ENCODE measurements at places on chromosomes 3 and 15.

GRCh38 chr3:42504334-42505127 lies 2.1 kb downstream of the VIPR1 start:
- no peak for DNase-seq

DNA sequence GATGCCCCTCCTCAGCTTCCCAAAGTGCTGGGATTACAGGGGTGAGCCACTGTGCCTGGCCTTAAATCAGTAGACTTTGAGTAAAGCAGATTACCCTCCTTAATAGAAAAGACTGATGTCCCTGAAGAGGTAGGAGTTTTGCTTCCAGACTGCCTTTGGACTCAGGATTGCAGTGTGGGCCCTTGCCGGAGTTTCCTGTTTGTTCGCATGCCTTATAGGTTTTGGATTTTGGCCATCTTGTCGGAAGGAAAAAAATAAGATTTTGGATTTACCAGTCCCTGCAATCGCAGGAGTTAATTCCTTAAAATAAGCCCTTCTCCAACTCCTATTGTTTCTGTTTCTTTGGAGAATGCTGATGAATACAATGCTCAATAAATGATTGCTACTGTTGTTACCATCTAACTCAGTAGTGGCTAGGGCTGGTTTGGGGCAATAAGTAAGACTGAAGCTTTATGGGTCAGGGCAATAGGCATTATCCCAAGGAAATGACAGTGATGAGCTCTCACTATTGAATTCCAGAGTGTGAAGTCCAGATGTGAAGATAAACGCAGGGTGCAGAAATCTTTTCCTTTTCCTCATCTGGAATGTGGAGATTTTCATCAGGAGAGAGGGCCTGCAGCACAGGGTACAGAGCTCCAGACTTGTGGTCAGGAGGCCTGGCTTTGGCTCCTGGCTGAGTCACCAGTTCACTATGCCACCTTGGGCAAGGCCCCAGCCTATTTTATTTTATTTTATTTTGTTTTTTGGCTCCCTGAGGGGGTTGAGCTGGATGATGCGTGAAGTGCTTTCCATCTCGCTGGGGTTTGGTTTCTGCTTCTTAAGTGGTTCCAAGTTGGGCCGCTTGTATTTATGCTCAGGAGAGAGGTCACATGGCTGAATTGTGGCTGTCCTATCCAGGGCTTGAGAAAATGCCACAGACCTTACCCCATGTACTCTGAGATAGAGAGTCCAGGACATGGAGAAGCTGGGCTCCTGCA lies 25.3 kb downstream of the FOXL2 start:
- DNase-seq: no peak

GRCh38 chr3:25870452-25870851 lies 80.6 kb downstream of the OXSM start:
- DNase-seq: no peak

DNA sequence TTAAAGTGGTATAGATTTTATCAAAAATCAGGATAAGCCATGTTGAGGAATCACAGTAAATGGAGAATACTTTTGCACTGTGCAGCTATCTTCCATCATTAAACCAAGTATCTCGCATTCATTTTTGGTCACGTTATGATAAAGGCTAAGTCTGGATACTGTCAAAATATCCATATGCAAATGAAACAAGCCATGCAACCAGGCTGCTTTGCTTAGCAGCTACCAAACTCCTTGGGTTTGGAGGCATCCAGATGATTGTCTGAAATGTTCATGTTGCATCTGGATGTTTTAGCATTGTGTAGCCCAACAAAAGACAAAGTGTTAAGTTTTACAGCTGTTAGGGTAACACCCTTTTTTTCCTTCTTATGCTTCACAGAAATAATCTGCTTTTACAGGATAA lies 322.9 kb upstream of the MDFIC2 start:
- no peak for DNase-seq

GRCh38 chr3:120791010-120791409 lies 48.5 kb downstream of the GTF2E1 start:
- no peak for DNase-seq

DNA sequence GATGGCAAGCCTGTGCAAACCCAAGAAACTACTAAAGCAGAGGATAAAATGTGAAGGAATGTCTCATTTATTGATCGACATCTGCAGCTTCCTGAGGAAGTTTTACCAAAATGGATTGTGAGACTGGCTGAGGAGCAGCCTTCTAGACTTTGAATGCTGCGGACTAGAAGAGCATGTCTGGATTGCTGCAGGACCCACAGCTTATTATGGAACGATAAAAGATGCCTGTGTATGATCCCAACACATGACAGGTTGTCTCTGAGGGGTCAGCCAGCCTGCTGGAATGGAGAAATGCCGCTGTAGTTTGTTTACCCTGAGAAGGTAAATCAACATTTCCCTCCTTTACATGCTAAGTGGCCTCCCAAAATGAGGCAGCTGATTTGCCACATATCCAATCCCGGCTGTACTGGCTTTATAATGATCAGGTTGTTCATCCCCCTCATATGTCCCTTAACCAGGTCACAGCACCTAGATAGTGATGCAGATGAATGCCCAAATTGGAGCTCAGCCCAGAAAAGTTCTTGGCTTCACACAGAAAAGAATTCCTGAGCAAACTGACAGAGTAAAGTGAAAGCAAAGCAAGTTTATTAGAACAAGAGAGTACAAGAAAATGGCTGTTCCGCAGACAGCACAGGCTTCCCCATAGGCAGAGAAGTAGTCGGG lies 63.9 kb downstream of the IL12A start:
- no peak for DNase-seq

GRCh38 chr3:193544289-193544688 lies 10.4 kb downstream of the ATP13A4 start:
- DNase-seq: no peak

- no peak for DNase-seq
These were observed 102.7 kb upstream of the AADACL2 start for GRCh38 chr3:151630938-151631441.

DNA sequence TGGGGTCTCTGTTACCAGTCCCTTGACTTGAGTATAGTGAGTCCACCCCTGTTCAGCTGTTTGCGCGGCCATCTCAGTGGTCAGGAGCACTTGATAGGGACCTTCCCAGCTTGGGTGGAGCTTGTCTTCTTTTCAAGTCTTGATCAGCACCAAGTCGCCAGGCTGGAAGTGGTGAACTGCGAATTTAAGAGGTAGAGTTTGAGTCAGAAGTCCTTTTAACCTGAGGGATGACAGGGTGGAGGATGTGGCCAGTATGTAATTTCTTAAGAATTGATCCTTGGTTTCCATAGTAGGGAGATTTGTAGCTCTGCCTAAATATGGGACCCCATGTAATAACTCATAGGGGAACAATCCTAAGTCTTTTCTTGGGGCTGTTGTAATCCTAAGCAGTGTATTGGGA lies 86.3 kb upstream of the XCR1 start:
- no peak for DNase-seq

GRCh38 chr3:128173849-128174248 lies 20.6 kb downstream of the EEFSEC start:
- no peak for DNase-seq

- no peak for DNase-seq
These were observed 525.5 kb upstream of the RGMA start for GRCh38 chr15:93614386-93615104.

- DNase-seq: no peak
These were observed 19.2 kb downstream of the SLC41A3 start for GRCh38 chr3:126064627-126065258.

GRCh38 chr3:67077656-67078055 lies 79.5 kb downstream of the KBTBD8 start:
- DNase-seq: no peak

- no peak for DNase-seq
These were observed 3.9 kb upstream of the SRGAP3 start for GRCh38 chr3:9253327-9253726.

GRCh38 chr15:78425643-78426042 lies 12.4 kb upstream of the IREB2 start:
- no peak for DNase-seq

DNA sequence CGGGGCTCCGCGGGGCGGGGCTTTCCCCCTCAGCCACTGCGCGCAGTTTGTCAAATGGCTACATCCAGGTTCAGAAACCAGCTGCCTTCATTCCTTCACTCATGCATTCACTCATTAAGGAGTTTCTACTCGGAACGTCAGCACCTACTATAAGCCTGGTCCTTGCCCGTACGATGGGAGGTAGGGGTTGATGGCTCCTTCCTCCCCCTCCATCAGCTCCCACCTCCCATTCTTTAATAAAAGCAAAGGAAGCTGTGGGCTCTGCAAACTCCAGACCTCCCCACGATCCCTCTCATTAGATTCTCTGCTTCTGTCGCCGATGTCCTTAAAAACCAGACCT lies 267 bp upstream of the CFAP92 start:
- no peak for DNase-seq

GRCh38 chr3:194447161-194447560 lies 39.6 kb downstream of the ATP13A3 start:
- no peak for DNase-seq

DNA sequence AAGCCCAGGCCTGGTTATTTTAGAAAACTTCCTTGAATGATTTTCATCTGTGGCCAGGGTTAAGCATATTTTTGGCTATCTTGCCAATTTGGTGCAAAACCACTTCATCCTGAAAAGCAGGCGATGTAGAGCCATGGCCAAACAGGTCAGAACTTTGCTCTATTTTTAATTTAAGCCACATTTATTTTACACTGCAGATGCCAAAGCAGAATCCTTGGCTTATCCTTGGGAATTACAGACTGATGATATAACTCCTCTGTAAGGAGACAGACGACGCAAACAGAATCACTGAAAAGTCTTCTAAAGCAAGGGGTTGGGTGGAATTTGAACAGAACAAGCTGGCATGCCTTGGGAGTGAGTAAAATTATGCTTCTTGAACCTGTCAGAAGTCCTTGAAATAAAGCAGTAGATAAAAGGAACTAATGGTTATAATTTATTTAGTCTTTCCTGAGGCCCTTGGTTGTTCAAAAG lies 121.9 kb downstream of the CHST2 start:
- no peak for DNase-seq

DNA sequence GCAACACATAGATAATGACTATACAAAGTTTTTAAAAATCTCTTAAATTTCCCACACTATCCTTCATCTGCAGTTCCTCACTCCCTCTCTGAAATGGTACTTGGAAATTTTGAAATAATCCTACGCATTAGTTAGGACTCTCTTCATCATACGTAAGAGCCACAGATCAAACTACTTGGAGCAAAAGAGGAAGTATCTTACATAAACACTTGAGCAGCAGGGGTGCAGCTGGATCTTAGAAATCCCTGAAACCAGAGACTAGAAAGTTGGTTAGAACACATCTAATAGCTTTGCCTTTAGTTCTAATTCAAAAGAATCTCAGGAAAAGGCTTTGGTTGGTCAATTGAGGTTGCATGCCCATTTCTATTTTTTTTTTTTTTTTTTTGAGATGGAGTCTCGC lies 38.8 kb upstream of the ZNF445 start:
- DNase-seq: no peak

- no peak for DNase-seq
These were observed 14.1 kb downstream of the ATP2C1 start for GRCh38 chr3:130907966-130908365.

DNA sequence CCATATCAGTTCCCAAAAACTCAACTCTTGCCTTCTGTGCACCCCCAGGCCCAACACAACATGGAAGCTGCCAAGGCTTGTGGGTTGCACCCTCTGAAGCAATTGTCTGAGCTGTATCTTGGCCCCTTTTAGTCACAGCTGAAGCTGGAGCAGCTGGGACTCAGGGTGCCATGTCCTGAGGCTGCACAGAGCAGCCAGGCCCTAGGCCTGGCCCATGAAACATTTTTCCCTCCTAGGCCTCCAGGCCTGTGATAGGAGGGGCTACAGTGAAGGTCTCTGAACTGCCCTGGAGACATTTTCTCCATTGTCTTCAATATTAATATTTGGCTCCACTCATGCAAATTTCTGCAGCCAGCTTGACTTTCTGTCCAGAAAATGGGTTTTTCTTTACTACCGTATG lies 8.1 kb upstream of the MYLK start:
- no peak for DNase-seq

- DNase-seq: no peak
These were observed 3.2 kb downstream of the ULK3 start for GRCh38 chr15:74839526-74840395.

DNA sequence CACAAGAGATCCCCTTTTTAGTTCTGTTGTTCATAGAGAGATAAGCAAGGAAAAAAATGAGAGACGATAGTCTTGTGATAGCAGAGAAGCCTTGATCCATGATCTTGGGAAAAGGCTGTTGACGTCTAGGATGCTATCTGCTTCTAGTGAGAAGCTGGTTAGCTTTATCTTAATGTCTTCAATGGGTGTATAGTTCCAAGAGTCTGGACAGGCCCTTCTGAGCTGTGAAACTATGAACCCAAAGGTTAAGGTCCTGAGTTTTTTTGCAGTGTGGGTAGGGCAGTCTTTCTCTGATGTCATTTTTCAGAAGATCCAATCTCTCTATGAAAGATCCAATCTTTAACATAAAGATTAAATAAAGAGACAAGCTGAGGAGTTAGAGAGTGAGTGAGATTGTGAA lies 10.5 kb upstream of the NOX5 start:
- DNase-seq: no peak

GRCh38 chr3:16311960-16312451 lies 47.0 kb downstream of the OXNAD1 start:
- no peak for DNase-seq

GRCh38 chr3:52132041-52132440 lies 22.2 kb downstream of the POC1A start:
- no peak for DNase-seq

DNA sequence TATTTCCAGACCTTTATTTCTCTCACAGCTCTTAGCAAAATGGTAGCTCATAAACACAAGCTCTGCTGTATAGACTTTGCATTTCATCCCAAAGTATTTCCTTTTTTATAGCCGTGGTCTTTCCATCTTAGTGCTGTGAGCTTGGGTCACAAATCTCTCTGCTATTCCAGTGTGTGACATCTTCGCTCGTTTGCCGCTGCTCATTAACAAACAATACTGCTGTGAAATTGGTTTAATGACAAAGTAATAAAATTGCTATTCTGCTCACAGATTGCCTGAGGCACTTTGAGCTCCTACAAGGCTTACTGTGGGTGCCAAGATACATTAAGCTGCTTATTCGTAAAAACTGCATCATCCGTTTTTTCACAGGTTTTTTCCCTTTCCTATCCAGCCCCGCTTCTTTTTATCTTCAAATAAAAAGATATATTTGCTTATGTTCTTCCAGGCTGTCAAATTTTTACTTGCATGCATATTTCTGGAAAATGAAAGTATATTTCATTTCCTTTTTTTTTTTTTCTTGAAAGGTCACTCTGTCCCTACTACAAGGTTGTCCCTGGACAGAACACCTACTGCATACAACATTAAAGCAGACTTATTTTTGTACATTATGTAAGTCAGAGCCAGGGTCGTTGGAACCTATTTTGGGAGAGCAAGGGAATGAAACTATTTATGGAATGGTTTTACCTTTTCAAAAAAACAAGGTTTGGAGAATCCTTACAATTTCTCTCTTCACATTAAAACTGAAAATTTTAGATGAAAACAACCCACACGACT lies 174.5 kb downstream of the MEIS2 start:
- DNase-seq: no peak

DNA sequence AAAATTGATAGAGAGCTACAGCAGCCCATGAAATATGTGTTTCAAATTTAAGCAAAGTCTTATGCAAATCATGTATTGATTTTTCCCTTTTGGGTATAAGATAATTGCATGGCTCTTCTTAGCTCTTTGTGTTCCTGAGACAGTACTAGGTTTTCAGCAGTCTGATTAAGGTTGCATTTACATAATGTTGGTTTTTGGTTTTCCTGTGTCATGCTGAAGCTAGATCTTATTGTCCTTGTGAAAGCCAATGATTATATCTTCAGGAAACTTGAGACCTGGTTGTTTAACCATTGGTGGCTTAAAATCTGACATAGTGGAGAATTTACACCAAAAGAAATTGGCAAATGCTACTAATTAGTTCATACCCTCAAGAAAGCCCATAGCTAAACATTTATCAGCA lies 392.6 kb downstream of the ZPLD1 start:
- no peak for DNase-seq

All from posterior cingulate gyrus (tissue), 11 donors.